ENCODE measurements at places on chromosomes 13 and 19.
A peak's percentile ranks its signal among the peaks of the same experiment; 100 is the strongest.

DNA sequence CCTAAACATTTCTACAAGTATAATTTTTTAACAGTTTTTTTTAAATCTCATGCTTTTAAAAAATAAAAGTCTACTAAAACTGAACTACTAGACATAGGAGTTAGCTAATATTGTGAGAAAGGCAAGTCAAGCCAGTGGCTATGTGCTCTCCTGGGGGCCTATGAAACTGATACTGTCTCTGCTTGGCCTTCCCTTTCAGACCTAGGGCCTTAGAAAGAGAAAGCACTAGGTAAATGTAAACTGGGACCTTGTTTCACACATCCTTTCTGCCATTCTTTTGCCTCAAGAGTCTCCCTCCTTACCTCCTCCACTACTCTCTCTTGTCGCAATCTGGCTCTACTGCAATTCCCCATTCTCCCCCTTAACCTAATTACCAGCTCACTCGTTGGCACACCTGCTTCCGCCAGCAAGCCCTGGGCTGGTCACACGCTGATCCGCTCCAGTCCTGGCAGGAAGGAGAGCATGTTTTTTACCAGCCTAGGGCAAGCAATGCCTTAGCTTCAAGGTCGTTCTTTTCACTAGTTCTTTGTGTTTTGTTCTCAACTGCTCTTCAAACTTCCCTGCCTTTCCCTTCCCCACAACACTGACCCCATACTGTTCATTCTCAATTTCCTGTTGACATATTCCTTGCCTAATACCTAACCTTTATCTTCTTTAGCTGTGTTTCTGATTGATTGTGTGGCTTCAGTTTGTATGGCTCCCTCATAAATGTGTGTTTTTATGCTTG is 23.1 kb downstream of the TBC1D4 start:
- DNase-seq: no peak

- DNase-seq: no peak
These were observed 58.4 kb upstream of the C13orf46 start for GRCh38 chr13:114032126-114032799.

GRCh38 chr19:32224371-32225244 is 120.8 kb upstream of the ZNF507 start:
- DNase-seq: peak; percentile 45

- no peak for DNase-seq
These were observed 69.4 kb upstream of the KLF12 start for GRCh38 chr13:74203576-74203975.

DNA sequence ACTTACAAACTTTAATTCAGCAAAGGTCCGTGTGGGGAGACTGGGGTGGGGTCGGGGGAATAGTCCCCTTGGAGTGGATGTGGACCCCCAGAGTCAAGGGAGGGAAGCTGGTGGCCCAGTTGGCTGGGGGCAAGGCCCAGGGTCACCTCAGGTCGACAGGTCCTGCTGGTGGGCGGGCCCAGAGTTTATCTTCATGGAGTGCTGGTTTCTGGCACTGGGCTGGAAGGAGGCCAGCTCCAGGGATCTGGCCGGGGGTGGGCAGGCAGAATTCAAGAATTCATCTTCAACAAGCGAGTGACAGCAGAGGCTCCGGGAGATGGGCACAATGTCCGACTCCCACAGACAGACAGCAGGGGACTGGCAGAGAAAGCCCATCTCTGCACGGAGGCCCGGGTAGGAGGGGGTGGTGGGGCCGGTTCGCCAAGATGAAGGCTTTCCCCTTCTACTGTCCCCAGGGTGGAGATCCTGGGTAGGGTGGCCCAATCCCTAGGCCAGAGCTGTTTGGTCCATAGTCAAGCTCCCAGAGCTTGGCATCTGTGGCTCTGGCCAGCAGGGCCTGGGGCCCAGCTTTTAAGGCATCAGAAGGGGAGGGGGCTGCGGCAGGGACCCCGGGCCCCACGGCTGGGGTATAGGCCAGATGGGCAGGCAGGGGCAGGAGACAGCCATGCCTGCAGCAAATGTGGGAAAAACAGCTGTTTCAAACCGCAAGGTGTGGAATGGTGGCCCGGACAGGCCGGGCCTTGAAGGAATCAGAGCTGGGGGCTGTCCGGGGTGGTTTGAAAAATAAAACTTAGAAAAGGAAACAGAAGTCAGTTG is 622 bp upstream of the FDX2 start:
- DNase-seq: peak; percentile 32

DNA sequence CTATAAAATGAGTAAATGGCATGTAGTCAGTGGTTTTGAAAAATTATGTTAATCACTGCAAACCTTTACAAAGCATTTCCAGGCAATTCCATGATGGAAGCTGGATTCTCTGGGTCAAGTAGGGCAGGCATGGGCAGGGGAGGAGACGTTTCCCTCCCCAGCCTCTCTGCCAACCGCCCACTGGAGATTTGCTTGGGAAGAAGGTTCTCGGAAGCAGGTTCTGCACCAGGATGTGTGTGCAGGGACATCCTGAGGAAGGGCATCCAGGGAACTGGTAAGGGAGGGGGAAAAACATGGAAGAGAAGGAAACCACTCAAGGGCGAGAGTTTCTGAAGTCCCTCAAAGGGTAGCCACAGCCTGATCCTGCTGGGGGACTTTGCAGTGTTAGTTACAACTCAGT is 469.1 kb downstream of the TSHZ3 start:
- no peak for DNase-seq

DNA sequence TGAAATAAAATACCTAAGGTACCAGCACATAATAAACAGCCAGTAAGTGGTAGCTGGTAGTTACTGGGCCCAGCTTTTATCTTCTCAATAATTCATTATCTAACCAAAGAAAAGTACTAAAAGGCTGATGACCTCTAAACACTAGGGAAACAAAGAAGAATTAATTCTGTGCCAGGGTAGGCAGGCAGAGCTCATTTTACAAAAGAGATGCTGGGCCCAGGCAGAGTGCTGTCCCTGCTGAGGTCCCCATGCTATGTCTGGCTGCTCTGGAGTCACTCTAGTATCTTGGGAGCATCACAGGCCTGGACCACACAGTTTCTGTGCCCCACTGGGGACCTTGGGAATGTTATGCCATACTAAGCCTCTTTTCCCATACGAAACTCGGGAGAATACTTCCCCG is 18.2 kb downstream of the ZNF507 start:
- DNase-seq: no peak

GRCh38 chr19:8307400-8307964 is 676 bp downstream of the CD320 start:
- no peak for DNase-seq

DNA sequence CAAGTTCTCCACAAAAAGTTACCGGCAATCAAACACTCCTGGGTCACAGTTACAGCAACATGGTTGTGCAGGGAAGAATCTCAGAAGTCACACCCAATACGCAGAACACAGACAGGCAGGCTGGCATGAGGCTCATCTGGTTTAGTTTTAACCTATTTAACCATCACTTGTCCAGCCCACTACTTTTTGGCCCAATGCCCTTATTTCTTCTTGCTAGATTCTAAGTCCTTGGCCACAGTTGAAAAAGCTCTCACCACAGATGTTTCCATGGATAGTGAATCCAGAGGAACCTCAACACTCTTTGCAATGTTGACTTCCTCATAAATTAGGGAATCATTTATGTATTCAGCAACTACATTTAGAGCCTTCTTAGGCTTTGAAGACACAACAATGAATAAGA is 50.7 kb upstream of the FNDC3A start:
- DNase-seq: no peak

DNA sequence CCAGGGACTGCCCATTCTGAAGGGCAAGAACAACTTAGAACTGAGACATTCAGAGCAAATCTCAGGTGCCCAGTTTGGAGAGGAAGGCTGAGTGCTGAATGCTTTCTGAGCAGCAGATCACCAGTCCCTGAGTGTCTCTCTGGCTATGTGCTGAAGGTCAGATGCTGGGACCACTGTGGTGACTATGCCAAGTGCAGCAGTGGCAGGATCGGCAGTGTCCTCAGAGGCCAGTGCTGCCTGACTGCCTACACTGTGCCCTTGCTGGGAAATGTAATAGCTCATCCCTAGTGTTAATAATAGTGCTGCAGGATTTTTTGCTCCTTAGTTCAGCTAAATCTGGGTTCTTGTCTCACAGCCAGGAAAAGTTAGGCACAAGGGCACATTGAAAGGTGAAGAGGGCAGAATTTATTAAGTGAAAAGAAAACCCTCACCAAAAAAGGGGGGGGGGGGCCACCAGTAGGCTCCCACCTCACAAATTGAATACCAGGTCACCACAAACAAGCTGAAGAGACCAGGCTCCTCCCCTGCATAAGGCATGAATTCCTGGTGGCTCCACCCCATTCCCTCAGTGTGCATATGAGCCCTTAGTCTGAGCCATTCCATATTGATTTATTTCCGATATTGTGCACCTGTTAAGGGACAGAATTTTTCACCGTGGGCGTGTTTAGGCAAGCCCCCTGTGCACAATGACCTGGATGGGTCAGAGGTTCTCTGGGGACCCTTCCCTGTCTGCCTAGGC is 18.5 kb downstream of the RFXAP start:
- no peak for DNase-seq

DNA sequence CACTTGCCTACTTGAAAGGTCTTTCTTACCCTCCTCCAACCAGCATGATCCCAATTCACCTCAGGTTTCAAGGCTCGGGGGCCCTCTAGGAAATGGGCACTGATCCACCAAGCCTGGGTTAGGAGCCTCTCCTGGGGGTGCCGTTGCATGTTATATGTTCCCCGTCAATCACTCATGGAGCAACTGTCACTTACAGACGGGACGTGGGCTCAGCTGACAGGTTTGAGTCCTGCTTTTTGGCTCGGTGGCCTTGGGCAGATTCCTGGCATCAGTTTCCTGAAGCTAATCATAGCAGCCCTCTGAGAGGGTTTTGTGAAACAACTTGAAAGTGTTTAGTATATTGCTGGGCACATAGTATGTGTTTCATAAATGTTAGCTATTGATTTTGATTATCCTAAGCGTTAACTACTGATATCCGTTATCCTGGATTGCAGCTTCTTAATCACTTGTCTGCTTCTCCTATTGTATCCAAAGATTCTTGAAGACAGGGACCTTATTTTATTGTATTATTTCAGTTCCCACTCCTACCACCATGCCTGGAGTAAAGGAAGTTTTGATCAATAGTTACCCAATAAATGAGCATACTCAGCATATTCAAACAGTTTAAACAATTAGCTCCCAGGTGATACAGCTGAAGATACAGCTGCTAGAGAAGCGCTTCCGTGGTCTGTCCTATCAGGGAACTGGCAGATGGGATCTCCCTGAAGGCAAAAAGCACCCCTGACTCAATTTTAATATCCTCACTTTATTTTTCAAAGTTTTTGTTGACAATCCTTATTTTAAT is 57.9 kb downstream of the RFC3 start:
- DNase-seq: no peak

GRCh38 chr19:15300533-15301197 is 31.7 kb downstream of the BRD4 start:
- peak; percentile 20 for DNase-seq

- DNase-seq: no peak
These were observed 5.4 kb downstream of the MED25 start for GRCh38 chr19:49823472-49823871.

DNA sequence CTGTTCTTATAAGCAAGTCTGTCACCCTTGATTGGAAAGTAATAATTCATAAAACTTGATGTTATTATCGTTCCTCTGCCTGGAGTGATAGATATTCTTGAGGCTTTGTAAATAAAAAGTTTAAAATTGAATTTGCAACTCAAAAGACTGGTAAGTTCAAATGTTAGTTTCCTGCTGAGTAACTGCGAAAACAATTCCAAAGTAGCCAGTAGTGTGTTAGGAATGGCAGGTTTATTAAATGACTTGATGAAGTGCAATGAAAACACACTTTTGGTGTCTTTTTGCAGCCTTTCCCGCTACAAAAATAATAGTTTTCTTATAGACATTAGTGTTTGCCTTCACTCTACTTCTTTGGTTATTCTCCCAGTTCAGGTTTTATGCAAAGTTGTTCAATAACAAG is 299.3 kb downstream of the DLEU7 start:
- DNase-seq: no peak

DNA sequence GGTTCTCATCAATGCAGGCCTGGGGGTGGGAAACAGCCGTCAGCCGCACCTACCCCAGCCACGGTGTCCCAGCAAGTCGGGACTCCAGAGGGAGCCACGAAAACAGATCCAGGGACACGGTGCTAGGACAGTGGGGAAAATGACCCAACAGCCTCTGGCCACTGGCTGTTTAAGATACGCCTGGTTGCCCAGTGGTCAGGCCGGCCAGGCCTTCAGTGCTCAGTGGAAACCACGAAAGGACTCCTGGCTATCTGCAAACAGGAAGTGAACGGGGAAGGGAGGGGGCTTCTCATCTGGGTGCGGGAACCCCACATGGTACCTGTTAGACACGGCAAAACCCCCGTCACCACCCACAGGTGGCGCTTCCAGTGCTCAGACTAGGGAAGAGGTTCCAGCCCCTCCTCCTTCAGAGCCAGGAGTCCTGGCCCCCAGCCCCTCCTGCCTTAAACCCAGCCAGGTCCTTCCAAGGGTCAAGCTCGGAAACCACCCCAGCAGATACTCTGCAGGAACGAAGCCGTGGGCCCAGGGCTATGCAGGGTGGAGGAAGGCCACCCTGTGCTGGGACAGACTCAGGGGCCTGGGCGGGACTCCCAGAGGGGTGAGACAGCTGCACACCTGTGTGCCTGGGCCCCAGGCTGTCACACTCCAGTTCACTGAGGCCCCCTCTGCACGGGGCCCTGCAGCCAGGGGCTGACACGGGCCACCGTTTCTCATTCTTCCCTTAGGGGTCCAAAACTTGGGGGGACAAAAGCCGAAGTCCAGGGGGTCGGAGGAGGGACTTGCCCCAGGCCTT is 4.5 kb downstream of the PPP1R12C start:
- DNase-seq: no peak

- no peak for DNase-seq
These were observed 5.7 kb downstream of the R3HDM4 start for GRCh38 chr19:907183-907853.

DNA sequence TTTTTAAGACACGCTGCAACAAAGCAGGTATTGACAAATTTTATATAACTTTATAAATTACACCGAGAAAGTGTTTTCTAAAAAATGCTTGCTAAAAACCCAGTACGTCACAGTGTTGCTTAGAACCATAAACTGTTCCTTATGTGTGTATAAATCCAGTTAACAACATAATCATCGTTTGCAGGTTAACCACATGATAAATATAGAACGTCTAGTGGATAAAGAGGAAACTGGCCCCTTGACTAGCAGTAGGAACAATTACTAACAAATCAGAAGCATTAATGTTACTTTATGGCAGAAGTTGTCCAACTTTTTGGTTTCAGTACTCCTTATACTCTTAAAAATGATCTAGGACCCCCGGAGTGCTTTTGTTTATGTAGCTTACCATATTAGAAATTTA is 1.2 kb downstream of the BRCA2 start:
- DNase-seq: no peak

DNA sequence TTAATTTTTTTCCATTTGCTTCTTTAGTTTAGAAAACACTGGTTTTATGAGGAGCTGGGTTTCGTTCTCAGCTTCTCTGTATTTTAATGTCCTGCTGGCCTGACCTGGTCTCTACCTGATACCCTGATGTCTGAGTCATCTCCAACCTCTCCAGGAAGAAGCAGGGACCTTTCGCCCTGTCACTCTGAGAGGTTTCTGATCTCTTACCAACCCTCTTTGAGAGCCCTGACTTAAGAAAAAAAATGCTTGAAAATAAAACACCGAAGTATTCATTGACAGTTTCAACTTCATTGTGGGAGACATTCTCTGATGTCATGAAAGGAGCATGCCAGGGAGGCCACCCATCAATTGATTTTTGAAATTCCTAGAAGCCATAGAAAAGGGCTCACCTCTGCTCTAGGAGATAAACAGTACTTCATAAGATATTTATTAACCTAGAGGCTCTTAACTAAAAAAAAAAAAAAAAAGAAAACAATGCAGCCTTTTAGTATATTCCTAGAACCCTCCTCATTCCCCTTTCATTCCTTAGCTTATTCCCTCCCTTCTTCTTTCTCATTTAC is 234.8 kb downstream of the ENOX1 start:
- no peak for DNase-seq

Measured in HAP-1 (cell line).